MCF 10A (cell line): ENCODE measurements at places on chromosomes 5 and 9. TPM values are rescaled to one million over a fixed set of nuclear protein-coding genes. Genes with fewer than 3 reads are reported as not detected.

DNA sequence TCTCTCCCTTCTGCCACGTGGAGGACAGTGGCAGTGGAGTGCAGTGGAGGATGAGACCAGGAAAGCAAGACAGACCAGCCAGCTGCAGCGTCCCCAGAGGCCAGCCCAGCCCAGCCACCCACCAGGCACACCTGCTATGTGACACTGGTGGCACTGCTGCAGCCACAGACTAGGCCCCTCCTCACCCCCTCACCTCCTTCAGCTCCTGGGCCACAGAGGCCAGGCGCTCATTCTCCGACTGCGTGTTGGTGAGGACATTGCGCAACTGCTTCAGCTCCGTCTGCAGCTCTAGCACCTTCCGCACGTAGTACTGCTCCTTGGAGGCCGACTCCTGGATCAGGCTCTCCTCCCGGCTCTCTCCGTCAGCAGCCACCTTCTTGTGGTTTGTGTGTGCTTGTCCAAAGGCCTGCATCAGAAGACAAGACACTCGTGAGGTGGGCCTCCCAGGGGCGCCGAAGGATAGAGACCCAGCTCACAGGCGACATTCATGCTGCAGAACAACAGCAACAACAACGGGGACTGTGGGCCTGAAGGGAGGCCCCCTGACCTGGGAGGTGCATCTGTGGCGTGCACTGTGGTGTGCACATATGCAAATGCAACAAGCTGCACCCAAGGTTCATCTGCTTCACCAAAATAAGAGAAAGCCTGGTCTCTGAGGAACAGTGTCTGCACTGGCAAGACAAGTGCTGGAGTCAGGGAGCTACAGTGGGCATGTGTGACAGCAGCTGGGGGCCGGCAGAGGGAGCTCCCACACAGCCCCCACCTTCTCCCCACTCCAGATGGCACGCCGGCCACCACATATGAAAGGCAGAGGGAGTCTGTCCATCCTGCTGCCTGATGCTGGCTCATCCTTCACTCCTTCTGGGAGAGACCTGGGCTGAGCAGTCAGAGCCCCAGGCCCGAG, 35.5 kb downstream of the BICD2 start:
- H3K36me3 ChIP-seq, result peaks cover 43% of the 10 kb centered on the region
- peaks cover 11% of the 10 kb centered on the region for H3K4me1 ChIP-seq
- no peak overlapping the region for H3K4me3 ChIP-seq
- H3K27ac ChIP-seq, result no peak overlapping the region
- DNase-seq, result no peak

- no peak for DNase-seq
- no peaks in the 10 kb centered on the region for H3K36me3 ChIP-seq
- no peak overlapping the region for H3K27ac ChIP-seq
- peaks cover 40% of the 10 kb centered on the region for H3K27me3 ChIP-seq
These were observed 288.9 kb downstream of the AGTPBP1 start for GRCh38 chr9:85452841-85453240.

Gene SPDL1
- total RNA-seq, result 40.6 and 51.3 TPM in 2 replicates

GRCh38 chr5:42944989-42945388, 95.1 kb downstream of the ANXA2R start:
- H3K36me3 ChIP-seq, result no peaks in the 10 kb centered on the region
- H3K27ac ChIP-seq, result peak overlapping the region; percentile 54
- H3K4me3 ChIP-seq, result no peak overlapping the region
- H3K4me1 ChIP-seq, result peaks cover 8% of the 10 kb centered on the region

GRCh38 chr9:101897196-101897595, 158.7 kb upstream of the GRIN3A start:
- no peak overlapping the region for H3K4me3 ChIP-seq
- H3K27me3 ChIP-seq, result peaks cover 55% of the 10 kb centered on the region
- no peaks in the 10 kb centered on the region for H3K36me3 ChIP-seq
- H3K4me1 ChIP-seq, result no peaks in the 10 kb centered on the region

- H3K36me3 ChIP-seq, result no peaks in the 10 kb centered on the region
- no peak overlapping the region for H3K27ac ChIP-seq
- peaks cover 38% of the 10 kb centered on the region for H3K27me3 ChIP-seq
- no peaks in the 10 kb centered on the region for H3K4me1 ChIP-seq
These were observed 15.6 kb downstream of the PLEKHG4B start for GRCh38 chr5:107526-107925.

Gene C9orf40
- 5.6 and 5.8 TPM in 2 replicates for total RNA-seq

- no peak overlapping the region for H3K27ac ChIP-seq
- no peaks in the 10 kb centered on the region for H3K36me3 ChIP-seq
- no peaks in the 10 kb centered on the region for H3K27me3 ChIP-seq
- peak; percentile 56 for DNase-seq
These were observed 526.4 kb downstream of the NR2F1-AS1 start for GRCh38 chr5:93054424-93055163.

Gene ARL10
- 1.1 and 1.3 TPM in 2 replicates for total RNA-seq

Gene RGS7BP
- total RNA-seq, result not detected in 2 replicates

Gene IFNA21
- not detected in 2 replicates for total RNA-seq

Gene ANXA6
- total RNA-seq, result 2.6 TPM in 2 replicates

GRCh38 chr5:7845557-7845956, 5.4 kb downstream of the CFAP90 start:
- H3K27me3 ChIP-seq, result peaks cover 43% of the 10 kb centered on the region
- H3K4me1 ChIP-seq, result no peaks in the 10 kb centered on the region
- DNase-seq, result no peak
- no peak overlapping the region for H3K27ac ChIP-seq

Gene GABRP
- not detected in 2 replicates for total RNA-seq

Gene DBH
- total RNA-seq, result not detected in 2 replicates

GRCh38 chr9:79809931-79810330, 238.2 kb downstream of the TLE4 start:
- peak; percentile 40 for DNase-seq
- no peaks in the 10 kb centered on the region for H3K36me3 ChIP-seq
- no peaks in the 10 kb centered on the region for H3K27me3 ChIP-seq
- H3K4me1 ChIP-seq, result peaks cover 6% of the 10 kb centered on the region
- H3K27ac ChIP-seq, result no peak overlapping the region

DNA sequence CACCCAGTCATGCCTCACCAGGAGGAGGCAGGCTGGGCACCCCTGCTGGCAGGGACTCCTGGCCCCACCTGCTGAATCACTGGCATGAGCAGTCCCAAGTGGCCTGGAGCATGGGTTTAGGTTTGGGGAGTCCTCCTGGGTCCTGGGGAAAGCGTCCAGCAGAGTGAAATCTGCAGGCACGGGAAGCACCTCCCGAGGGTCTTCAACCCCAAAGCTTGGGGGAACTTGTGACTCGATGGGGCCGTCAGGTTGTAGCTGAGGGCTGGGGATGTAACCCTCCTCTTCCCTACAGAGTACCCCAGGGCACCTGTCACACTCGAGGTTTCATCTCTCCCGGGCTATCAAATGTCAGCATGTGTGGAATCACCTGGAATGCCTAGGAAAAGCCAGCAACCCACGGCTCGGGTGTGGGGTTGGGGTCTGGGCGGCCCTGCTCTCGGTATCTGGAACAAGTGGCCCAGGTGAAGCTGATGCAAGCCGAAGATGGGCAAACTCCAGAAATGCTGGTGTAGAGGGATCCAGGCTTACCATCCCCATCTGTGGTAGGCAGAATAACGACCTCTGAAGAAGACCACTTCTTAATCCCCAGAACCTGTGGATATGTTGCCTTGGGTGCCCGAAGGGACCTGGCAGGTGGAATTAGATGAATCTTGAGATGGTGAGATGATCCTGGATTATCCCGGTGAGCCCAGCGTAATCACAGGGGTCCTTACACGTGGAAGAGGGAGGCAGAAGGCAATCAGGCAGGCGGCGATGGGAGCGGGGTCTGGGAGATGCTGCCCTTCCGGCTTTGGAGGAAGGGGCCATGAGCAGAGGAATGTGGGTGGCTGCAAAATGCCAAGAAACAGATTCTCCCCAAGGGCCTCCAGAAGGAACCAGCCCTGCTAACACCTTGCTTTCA, 6.1 kb upstream of the RASGEF1C start:
- H3K4me3 ChIP-seq, result no peak overlapping the region
- no peak for DNase-seq
- no peaks in the 10 kb centered on the region for H3K27me3 ChIP-seq

Gene MARVELD2
- total RNA-seq, result 19.4 and 21.8 TPM in 2 replicates
